ENCODE measurements at places on chromosomes 1 and 21.

DNA sequence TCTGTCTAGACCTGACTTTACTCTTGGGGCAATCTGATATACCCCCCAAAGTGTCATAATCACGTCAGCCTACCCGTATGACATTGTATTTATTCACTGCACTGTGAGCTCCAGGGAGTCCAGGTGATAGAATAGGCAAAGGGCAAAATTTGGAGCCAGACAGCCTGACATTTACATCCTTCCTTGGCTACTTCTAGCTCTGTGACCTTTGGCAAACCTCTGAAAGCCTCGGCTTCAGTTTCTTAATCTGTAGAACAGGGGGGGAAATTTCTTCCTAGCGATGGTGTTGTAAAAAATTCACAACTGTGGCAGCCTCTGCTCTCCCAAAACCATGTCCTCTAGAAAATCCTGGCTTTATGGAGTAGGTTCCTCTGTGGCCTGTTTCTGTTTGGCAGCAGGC lies 240.9 kb downstream of the KIF26B start:
- no peak for DNase-seq

DNA sequence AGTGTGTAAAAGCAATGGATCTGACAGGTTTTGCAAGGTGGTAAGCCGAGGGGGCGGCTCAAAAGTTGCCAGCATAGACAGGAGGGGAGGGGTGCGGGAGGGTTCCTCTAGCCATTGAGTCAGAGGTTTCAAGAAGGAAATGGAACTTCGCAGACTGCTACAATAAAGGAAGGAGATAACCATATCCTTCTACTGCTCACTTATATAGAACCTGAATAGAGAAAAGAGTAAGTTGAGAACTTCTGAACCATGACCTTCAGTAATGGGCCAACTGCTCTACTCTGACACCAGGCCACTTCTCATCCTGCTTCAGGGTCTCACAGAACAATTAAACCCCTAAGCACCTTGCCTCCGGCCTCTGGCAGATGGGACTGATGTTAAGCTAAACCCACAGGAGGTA lies 26.3 kb upstream of the BCAR3 start:
- DNase-seq = no peak

DNA sequence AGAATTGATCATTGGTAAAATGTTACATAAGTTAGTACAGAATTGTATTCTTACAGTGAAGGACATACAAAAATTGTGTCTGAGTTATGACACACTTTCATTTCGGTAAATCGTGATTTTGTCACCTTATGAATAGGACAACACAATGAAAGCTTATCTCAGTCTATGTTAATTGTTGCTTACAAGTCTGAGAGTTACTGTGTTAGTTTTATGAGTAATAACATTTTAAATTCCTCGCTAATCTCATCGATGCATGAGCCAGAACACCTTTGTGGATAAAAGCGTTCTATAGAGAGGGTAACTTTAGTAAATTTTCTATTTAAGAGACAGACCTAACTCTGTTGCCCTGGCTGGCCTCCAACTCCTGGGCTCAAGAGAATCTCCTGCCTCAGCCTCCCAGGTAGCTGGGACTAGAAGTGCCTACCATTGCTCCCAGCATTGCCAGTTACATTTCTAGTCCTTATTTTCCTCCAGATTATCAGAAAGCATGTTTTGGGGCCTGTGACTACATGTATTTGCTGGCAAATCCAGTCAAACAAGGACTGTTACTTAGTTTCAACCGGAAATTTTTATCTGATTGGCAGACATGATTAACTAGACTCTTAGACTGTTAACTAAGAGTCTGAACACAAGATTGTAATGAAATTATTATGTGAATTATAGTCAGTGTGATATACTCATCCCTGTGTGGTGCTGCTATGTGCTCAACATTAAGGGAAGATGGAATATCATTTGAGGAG lies 3.0 kb downstream of the PRRC2C start:
- DNase-seq = no peak

DNA sequence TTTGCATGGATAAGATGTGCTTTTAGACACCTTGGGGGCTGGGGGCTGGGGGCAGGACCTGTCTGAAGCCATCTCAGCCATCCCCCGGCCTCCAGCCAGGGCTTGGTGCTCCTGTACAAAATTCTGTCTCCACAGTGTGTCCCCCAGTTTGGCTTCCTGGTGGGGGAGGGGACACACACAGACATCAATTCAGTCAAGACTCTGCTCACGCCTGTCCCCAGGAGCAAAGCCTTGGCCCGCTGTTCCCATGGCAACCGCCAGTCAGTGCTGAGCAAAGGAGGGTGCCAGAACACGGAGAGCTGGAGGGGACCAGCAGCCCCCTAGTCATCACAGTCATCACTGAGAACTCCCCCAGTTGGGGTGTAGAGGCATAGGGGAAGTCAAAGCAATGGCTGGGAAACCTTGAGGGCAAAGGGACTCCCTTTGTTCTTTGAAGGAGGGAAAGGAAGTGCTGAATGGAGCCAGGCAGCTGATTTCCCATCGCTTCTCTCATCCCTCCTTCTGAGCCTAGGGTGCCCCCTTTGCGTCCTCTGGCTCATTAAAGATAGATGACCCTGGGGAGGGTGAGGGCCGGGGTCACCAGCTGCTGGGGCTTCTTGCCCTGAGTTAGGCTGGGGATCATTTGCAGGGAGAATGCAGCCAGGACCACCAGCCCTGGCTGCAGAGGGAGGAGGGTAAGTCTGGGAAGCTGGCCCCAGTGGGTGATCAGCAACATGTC lies 134.9 kb upstream of the IPO9 start:
- DNase-seq = no peak

- DNase-seq = peak; percentile 73
These were observed 45.5 kb downstream of the VPS13D start for GRCh38 chr1:12275370-12275769.

DNA sequence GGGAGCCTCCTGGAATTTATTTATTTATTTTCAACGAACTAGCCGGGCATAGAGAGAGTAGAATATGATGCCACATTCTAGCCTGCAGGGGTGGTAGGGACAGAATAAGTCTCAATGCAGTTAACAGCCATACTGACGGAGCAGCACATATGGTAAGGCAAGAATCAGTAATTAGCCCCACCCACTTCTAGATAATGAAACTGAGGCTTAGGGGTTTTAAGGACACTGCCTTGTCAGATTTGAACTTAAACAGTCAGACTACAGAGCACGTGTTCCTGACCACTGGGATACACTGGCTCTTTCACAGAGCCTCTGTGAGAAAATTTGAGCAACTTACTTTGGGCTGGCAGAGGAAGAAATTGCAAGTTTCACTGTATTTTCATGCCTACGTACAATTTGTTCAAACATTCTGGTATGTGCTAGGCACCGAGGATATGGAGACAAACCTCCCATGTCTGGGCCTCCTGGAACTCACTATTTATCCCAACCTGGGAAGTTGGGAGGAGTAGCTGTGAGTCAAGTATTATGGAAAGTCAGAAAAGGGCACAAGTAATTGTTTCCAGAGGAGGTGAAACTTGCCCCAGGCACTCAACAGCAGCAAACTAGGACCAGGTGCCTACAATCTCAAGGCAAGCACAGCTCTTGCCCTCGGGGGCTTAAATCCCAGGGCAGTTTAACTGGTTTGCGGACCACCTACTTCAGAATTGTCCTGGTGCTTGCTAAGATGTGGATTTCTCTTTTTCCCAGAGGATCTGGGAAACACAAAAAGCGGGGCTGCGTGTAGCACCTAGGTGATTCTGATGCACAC lies 1.6 kb upstream of the CLIC4 start:
- DNase-seq = peak; percentile 47

DNA sequence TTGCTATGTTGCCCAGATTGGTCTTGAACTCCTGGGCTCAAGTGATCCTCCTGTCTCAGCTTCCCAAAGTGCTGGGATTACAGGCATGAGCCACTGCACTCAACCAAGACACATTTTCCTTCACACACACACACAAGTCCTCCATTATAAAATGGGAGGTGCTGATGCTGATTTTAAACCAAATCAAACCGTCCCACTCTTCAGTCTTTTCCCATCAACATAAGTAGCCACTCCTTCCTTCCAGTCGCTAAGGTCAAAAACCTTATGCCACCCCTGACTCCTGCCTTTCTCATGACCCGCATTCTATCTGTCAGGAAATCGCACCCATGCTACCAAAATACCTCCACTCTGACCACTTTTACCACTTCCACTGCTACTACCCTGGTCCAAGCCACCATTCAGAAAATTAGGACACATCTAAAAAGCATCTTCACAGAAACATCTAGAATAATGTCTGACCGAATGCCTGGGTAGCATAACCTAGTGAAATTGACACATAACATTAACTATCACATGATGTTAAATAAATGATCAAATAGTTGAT lies 28.0 kb upstream of the IFNGR2 start:
- DNase-seq = no peak

GRCh38 chr21:15679630-15680029 lies 50.2 kb upstream of the USP25 start:
- DNase-seq = no peak

DNA sequence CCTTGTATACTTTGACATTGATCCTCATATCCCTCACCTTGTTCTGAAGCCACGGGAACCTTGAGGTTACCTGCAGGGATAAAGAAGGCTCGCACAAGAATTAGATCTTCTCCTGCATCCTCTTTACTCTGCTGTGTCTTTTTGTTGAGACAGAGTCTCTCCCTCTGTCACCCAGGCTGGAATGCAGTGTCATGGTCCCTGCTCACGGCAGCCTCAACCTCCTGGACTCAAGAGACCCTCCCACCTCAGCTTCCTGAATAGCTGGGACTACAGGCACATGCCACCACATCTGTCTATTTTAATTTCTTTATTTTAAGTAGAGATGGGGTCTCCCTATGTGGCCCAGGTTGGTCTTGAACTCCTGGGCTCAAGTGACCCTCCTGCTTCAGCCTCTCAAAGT lies 134.7 kb downstream of the PTPRC start:
- DNase-seq = no peak

DNA sequence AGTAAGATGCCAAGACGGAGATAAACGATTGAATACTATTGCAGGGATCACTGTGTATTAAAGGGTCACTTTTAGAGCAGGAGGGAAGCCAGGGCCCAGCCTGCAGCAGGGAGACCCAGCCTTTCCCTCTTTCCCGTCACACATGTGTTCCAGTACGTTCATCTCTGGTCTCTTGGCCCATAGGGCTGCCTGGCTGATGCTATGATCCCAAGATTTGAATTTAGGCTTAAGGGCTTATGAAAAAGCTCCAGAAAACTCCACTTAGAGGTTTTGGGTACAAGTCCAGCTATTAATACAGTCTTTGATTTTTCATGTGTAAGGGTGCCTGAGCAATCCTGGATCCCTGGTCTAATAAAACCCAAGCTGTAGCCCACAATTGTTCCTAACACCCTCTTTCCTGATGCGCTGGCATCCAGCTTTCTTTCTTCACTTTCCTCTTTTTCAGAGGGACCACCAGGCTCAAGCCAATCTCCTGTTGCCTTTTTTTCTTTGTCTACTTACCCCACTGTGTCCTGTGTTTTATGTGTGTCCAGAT lies 359.6 kb upstream of the USP24 start:
- no peak for DNase-seq

DNA sequence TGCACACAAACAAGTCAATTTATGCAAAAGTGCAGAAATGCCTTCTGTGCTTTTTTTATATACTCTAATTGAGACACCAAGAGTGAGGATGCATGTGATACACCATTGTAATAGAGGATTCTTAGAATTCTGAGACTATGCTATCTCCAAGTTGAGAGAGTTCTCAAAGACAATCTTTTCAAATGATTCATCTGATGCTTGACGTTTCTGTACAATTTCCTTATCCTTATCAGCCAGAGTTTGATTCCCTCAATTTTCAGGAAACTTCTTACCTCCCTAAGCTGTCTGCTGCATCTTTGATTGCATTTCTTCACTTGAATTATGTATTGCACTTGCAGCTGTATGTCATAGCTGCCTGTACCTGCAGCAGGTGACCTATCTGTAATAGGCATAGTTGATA lies 211.3 kb upstream of the SPAG17 start:
- no peak for DNase-seq

GRCh38 chr1:58434607-58435006 lies 111.9 kb downstream of the OMA1 start:
- DNase-seq = no peak

DNA sequence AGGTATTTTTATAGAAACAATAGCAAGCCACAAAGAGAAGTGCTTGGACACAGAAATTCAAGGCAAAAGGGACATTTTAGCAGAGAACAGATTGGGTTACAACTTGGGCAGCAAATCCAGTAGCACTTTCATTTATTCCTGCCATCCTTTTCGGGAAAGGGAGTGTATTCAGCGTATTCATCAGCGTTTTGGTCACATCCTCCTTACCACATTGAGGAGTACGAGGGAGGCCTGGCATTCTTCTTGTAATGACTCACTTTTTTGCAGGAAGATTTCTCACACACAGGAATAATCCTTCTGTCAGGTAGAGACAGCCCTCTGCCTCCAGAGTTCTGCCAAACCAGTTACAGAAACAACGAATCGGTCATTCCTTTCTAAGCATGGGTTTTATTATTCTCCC lies 18.1 kb upstream of the FAM78B start:
- DNase-seq = no peak

DNA sequence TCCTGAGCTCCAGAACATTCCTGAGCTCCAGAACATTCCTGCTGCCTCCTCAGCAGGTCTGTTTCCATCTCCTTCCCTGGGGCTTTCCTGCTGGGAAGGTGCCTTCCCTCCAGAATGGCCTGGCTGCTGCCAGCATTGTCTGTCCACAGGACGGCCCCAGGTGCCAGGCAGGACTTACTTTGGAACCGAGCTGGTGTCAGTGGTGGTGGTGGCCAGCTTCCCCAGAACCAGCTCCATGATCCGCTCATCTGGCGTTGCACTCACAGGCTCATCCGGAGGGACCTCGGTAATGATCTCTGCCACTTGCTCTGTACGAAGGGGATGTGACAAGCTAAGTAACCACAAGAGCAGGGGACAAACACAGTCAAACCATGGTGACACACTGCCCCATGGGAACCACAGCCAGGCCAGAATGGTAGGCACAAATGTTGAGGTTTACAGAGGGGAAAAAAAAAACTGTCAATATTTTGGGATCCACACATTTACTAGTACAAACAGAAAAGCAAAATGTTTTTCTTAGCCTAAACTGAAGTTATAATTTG lies 41.3 kb downstream of the PRDM15 start:
- DNase-seq = no peak

DNA sequence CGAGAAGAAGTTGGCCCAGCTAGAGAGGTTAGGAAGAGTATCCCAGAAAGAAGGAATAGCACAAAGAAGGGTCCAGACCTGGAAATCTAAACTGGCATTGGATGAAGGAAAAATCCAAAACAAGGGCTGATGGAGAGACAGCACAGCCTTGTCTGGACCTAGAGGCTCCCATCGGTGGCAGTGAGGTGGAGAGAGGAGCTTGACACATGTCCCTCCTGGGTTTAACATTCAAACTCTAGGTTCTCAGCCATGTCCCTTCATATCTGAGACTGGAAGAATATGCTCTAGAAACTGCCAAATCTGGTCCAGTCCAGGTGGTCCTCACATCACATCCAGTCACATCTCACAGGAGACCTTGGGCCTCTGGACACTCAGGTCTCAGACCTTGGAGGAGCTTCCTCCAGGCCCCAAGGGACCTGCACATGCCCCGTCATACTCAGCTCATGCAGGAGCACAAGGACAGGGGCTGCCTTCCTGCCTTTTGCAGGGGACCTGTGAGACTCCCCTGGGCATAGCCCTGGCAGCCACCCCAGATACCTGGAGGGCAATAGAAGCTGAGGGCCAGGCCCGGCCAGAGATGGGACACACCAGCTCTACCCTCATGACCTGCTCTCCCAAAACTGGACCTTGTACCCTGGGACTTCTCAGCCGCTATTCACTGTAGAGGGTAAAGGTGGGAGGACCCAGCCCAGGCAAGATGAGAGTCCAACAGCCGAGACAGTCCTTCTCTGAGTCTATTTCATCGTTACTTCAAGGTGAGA lies 7.5 kb downstream of the TMEM125 start:
- no peak for DNase-seq
